ENCODE measurements at places on chromosomes 5 and 9. TPM values are rescaled to one million over a fixed set of nuclear protein-coding genes. Genes with fewer than 3 reads are reported as not detected.

FGFR4 gene
- total RNA-seq, result 0.79 TPM

CDH18 gene
- total RNA-seq, result under 0.01 TPM

OGN gene
- not detected for total RNA-seq

FOXD4L3 gene
- total RNA-seq, result not detected

ECM2 gene
- 0.90 TPM for total RNA-seq

DNA sequence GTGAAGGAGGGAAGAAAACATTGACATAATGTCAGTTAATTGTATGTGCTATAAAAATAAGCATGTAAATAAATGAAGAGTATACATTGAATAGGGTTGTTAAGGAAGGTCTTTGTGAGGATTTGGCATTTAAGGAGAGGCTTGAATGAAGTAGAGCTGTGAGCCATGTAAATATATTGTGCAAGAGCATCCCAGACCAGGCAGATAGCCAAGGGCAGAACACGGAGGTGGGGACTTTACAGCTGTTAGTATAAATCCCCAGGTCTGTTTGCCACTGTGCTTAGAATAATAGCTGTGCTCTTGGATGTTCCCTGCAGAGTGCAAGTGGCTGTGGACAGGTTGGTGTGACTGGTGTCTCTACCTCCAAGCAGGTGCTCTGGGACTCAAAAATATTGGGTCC lies 211.7 kb downstream of the LRRC70 start:
- DNase-seq, result peak; percentile 44

- peak; percentile 3 for DNase-seq
These were observed 212.0 kb downstream of the SREK1 start for GRCh38 chr5:66356011-66356565.

GRCh38 chr9:79471580-79472543 lies 99.9 kb upstream of the TLE4 start:
- peak; percentile 57 for DNase-seq

DNA sequence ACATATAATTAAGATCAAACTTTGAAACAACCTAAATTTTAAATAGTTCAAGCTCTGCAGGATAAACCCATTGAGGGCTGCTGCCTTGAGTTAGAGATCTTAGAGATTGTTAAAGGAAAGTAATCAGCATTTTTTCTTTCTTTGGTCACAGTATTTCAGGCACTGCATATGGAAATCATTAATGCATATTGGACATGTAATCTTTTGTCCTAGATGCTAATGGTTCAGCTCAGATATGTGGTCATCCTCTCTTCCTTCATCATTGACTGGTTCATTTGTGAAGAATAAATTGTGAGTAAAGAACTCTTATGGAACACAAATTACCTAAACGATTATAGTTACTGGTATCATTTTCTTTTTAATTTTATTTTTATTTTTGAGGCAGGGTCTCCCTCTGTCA lies 82.0 kb upstream of the PRLR start:
- DNase-seq, result no peak

- DNase-seq, result no peak
These were observed 88.4 kb upstream of the ADRA1B start for GRCh38 chr5:159827861-159828260.

GRCh38 chr5:149422366-149423048 lies 43.4 kb upstream of the IL17B start:
- DNase-seq, result no peak

DNA sequence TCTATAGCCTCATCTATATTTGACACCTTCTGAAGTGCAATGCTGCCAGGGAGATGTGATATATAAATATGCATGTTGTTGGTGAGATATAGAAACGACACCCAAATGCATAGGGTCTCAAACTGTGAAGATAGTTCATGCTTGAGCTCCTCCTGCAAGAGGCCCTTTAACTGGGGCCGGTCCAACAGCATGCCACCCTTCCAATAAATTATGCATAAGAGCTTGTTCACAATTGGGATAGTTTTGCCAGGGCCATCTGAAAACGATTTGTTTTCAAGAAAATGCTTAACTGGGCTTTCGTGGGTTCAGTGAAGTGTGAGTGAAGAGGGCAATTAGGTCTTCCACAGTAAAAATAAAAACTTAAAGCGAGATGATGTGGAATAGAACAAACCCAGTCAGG lies 424.2 kb upstream of the WWC1 start:
- DNase-seq, result no peak

DNA sequence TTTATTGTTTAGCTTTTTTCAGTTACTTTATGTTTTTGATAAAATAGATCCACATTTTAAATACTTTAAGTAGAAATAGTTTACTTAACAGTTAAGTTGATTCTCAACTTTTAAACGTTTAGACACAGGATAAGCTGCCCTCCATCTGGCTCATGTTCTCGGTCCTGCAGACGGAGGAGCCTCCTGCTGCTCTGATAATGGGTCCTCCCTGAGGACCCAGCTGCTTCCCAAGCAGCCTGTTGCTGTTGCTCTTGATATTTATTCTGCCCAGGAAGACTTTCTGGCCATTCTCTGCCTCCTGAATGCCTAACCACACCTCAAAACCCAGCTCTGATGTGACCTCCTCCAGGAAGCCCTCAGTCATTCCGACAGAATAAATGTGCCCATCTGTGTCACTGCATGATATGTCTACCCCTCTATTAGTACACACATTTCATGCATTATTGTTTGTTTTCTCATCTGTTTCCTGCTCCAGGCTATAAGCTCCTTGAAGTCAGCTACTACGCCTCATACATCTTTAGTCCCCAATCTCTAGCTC lies 267.2 kb upstream of the MSX2 start:
- no peak for DNase-seq
